ENCODE measurements at places on chromosomes 16 and 17.

DNA sequence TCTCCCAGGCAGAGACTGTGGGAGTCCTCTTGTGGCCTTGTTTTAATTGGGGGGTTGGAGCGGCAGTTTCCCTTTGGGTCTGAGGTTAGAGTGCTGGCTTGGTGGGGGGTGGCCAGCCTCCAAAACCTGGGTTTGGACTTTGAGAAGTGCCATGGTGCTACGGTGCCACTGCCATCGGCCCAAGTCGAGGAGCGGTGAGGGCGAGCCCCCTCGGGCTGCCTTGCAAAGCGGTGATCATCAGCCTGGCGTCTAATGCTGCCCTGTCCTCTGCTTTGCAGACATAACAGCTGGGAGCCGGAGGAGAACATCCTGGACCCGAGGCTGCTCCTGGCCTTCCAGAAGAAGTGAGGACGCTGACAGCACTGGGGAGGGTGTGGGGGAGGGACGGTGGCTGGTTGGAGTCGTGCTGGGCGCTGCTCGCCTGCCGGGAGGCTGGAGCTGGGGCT is 1.2 kb downstream of the CBX2 start:
- no peak for DNase-seq

- DNase-seq, result no peak
These were observed 162.7 kb downstream of the SPECC1 start for GRCh38 chr17:20171741-20172365.

DNA sequence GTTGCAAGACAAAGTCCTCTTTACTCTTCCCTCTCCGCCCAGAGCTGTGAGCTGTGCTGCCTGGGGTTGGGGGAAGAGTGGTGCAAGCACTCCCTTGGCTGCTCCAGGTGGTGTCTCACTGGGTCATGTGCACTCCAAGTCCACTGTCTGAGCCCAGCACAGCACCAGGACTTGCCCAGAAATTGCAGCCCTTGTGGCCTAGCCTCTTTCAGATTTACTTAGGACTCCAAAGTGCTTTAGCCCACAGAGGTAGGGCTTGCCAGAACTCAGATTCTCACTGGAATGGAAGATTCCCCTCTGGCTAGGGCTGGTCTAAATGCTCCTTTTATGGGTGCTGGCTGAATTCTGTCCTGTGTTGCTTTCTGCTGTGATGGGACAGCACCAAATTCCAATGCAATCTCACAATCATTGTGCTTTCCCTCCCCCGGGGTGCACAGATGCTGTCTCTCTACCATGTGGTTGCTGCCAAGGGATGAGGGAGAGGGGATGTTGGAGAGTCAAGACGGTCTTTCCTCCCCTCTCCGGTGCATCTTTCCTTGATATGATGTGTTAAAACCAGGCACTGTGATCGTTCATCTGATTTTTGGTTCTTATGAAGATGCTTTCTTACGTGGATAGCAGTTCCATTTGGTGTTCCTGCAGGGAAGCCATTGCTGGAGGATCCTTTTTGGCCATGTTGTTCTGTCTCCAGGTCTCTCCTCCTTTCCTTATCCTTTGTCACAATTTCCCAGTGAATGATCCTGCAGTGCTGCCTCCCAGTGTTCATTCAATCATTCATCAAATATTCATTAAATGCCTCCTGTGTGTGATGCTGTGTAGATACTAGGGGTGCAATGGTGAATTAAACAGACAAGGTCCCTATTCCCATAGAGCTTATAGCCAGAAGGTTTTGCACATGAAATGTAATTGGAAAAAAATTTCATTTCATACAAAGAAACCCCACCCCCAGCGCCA is 216.3 kb downstream of the SPECC1 start:
- no peak for DNase-seq

DNA sequence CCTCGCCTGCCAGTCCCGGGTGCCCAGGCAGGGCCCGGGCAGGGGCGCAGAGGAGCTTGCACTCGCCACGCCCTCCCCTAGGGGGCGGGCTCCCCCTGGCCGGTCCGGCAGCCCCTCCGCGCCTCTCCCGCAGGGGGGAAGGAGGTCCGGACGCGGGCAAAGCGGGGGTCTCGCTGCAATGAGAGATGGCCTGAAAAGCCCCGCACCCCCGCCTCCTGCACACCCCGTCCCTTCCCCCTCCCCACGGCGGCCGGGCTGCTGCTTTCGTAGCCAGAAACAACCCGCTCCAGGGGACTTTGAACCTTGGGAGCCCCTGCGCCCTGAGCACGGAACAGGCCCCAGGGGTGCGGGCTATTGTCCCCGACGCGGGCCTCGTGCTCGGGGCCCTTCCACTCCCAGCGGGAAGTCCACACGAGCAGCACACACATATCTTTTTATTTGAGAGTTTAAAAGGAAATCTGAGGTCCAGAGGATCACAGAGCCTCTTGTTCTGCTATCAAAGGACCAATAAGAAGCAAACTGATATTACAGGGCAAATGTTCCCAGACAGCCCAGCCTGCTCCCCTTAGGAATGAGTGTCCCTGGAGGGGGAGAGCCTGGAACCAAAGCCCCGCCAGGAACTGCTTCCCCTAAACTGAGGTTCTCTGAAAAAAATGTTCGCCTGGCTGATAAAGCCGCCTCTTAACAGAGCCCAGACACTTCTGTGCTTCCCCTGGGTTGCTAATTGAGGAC is 5.8 kb upstream of the CBX4 start:
- DNase-seq, result no peak

- no peak for DNase-seq
These were observed 28.9 kb upstream of the PRM1 start for GRCh38 chr16:11309895-11310633.

GRCh38 chr17:83058266-83058798 is 21.1 kb upstream of the METRNL start:
- no peak for DNase-seq

- DNase-seq, result no peak
These were observed 52.7 kb upstream of the NETO2 start for GRCh38 chr16:47196457-47196856.

DNA sequence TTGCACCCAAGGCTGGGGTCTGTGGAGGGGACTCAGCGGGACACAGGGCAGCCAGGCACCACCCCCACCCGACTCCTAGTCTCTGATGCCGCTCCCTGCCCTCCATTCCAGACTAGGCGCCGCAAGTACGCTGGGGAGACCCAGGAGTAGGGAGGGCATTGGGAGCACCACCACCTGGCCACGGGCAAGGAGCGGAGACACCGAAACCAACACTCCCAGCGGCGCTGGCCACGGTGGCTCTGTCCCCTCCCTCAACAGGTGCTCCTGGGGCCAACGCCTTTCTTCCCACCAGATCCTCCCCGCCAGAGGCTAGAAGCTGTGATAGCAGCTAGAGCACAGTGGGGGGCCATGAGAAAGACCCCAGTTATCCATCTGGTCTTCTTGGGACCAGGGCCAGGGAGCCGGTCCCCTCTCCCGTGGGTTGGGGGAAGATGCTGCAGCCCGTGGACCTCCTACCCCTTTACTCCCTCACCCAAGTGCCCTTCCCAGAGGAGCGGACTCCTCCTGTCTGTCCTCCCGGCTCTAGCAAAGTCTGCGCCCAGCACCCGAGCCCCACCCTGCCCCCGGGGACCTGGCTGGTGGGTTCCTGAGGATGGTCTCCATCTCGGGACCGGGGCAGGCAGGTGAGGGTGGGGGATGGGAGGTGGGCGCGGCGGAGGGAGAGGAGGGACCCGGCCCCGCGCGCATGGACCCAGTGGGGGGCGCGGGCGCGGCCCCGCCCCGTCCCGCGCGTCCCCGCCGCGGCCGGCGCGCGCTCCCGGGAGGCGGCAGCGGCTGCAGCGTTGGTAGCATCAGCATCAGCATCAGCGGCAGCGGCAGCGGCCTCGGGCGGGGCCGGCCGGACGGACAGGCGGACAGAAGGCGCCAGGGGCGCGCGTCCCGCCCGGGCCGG is at the start of gene SYNGR3:
Gene SYNGR3, plus strand, starts transcription at position 762 of the 892 bp plus-strand sequence. CDS start 133 bp downstream, outside the sequence.
- no peak for DNase-seq

Data from central memory CD4-positive, alpha-beta T cell (primary cell).